AG10803 (cell line): ENCODE measurements at places on chromosomes 7 and 10.

DNA sequence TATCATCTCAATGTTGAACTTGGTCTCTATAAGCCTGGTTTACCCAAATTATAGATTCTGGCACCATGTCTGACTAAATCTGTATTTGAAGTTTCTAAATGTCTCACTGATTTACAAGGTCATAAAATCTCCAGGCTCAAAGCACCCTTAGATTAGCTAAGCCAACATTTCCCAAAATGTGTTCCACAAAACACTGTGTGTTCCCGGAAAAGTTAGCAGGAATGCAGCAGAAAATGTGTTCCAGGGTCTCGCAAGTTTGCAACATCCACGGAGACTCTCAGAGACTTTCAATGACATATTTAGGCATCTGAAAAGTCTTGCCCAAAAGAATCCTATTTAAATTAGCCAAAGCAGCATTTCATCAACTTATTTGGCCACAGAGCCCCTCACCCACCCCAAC, 91.9 kb downstream of the SORBS1 start:
- DNase-seq: no peak

DNA sequence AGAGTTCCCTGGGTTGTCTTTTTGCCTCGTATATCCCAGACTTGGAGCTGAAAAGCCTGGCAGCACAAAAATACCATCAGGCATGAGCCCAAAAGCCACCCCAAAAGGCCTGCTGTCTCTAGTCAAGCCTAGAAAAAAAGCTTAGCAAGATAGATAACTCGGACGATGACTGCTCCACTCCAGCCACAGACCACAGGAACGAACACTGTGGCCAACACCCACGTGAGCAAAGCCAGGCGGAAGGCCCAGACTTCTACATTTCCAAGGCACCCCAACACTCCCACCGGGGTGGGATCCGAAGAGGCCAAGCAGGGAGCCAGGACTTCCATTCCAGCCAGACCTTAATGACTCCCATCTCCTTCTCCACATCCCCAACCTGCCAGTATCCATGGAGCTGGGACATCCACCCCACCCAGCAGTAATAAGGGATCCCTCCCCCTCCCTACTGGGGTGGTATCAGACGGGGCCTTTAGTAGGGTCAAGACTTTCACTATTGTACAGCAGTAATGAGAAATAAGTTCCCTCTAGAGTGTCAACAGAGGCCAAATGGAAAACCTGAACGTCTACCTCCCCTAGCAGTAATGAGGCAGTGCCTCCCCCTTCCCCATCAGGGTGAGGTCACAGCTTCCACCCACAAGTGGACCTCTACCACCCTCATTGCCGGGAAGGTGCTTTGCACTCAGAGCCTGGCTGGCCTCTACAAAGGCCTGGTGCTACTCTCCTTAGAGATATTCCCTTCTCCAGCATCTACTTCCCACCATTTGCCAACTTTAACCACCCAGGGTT, 23.0 kb downstream of the PRLHR start:
- no peak for DNase-seq

- DNase-seq: no peak
Observed at GRCh38 chr7:71343039-71343438, 211.1 kb downstream of the GALNT17 start.

- DNase-seq: no peak
Observed at GRCh38 chr10:113226399-113226798, 276.4 kb downstream of the TCF7L2 start.

DNA sequence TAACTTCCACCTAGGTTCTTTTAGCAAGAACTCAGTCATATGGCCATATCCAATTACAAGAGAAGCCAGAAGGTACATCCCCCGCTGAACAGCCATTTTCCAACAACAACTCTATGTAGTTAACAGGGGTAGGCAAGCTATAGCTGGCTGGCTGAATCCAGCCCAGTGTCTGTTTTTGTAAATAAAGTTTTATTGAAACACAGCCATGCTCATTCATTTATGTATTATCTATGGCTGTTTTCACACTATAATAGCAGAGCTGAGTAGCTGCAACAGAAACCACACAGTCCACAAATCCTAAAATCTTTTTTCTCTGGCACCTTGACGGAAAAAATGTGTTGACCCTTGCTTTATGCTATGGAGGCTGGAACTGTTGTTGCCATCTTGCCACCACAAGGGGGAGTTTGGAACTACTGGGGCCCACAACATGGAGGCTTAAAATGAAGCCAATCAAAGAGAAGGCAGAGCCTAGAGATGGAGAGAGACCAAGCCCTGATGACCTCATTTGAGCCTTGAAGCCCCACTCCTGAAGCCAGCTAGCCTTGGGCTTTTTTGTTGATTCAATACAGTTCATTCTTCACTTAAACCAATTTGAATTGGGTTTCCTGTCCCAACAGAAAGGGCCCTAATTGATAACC, 33.3 kb upstream of the XPNPEP1 start:
- DNase-seq: peak; percentile 38

DNA sequence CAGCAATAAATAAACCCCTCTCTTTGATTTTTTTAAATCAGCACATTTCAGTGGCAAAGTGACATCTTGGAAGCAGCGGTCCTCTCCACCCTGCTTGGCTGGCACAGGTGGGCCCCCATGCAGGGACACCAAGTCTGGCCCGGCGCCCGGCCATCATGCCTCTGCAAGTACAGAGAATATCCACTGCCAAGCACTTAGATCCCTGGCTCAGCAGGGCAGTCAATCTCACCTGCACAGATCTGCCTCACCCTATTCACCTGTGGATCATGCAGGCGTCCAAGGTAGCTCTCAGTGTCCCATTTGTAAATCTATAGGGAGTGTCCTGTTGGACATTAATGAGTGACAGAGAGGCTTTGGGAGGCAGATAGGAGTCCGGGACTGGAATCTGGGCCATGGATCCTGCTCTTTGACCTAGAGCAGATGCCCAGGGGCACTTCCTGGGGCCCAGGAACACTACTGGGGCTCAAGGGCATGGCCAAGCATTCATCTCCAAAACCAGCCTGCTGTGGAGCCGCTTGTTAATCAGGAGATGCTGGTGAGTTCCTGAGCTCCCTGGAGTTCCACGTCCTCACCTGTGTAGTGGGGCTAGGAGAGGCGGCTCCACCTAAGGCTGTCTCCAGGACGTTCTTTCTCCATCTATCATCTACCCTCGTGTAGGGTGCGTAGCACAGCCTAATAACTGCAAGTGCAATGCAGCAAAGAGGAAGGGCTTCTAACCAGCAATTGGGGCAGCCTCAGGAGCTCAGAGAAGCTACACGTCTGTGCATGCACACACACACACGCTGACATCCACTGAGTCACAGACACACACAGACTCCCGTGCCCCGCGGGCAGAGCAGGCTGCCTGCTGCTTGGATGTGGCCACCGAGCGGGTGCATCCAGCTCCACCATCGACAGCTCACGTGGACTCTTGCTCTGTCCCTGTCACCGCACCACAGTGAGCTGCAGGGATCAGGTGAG, 123.6 kb downstream of the OAT start:
- DNase-seq: no peak

DNA sequence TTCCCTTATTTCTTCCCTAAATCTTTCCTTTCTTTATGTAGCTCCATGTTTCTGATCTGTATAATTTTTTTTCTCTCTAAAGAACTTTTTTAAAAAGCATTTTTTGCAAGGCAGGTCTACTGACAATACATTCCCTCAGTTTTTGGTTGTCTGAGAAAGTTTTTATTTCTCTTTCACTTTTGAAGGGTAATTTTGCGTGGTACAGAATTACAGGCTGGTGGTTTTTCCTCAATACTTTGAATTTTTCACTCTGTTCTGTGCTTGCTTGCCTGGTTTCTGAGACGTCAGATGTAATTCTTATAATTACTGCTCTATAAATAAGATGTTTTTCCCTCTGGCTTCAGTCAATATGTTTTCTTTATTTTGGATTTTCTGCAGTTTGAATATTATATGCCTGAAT, 205.4 kb upstream of the VSTM2A start:
- no peak for DNase-seq

DNA sequence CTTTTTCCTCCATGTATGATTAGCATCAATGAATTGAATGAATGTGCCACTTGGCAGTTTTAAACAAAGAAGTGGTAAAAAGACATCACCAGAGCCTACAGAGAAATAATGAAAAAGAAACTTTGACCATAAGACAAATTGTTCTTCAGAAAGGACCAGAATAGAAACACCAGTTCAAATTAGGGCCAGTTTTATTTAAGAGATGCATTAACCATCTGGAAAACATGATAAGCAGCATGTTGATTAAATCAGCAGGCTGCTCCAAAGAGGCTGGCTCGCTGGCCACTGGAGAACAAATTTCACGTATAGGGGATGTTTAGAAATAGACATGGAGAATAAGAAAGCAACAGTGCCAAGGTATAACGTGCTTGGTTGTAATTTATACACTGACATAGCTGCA, 242.3 kb upstream of the AOAH start:
- no peak for DNase-seq

DNA sequence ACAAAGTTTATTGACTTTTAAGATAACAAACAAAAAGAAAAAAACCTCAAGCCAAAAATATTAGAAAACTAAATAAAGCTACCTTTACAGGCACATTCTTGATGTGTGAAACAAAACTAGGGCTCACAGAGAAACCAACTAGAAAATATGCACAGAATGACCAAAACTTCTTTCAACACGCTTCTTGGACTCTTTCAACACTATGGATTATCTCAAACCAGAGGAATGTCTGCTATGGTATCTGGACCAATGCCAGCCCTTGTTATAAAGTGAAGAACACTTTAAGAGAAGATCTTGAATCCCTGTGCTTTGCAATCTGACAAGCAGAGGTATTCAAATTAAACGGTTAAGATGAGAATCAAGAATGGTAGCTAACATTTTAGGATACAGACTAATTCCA, 76.6 kb downstream of the DNAJC1 start:
- peak; percentile 97 for DNase-seq

- DNase-seq: no peak
Observed at GRCh38 chr10:53396876-53397275, 624.3 kb upstream of the MBL2 start.

- DNase-seq: peak; percentile 89
Observed at GRCh38 chr7:112481833-112482670, 1.3 kb downstream of the LSMEM1 start.

GRCh38 chr7:13151978-13152377, 464.5 kb downstream of the ARL4A start:
- no peak for DNase-seq

DNA sequence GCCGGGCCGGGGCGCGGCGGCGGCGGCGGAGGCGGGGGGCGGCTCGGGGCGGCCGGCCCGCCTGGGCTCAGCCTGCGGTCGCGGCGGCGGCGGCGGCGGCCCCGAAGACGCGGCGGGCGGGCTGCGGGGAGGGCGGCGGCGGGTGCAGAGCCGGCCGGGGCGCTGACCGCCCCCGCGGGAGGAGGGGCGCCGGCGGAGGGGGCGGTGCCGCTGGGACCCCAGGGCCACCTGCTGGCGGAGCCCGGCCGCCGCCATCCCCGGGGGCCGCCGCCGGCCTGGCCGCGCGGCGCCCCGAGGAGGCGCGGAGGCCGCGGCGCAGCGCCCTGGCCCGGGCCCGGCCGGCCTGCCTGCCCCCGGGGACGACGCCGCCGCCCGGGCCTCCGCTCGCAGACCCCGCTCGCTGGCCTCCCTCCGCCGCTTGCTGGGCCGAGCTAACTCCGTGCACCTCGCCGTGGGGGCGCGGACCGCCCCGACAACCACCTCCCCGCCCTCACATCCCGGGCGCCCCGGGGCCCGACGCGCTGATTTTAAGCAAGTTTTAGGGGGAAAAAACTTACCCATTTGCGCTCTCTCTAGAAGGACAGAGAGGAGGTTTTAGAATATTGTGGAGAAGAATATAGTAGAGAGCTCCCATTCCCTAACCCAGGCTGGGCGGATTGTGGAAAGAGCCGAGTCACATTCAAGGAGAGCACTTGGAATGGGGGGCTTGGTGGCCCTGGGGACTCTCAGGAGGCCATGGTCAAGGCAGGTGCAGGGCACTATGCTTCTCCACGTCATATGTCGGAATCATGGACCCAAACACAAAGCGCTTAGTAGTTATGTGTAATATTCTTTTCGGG, at the start of gene BEND7:
BEND7 (minus strand) TSS at position 140 of the 839 bp plus-strand sequence. CDS start 481 bp downstream, outside the sequence.
- peak; percentile 12 for DNase-seq

DNA sequence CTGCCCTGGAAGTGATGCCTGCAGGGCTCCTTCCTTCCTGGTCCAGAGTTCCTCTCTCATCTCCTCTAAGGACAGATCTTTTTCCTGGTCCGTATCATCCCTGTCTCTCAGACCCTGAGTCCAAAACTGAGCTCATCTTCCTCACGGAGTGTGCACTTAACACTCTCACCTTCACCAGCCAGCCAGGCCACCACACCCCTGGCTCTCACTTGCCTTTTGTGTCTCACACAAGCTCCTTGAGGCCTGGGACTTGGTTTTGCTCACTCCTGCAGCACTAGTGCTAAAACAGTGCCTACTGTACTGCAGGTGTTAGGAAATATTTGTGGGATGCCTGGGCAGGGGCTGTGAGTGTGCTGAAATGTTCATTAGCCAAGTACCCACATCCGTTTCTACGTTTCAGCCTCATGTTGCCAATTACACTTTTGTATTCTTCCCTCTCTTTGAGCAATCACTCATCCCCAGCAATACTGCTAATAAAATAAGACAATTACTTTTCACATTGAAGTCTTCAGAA, 21.4 kb upstream of the PARP12 start:
- DNase-seq: peak; percentile 9

GRCh38 chr7:95986178-95986764, 213.9 kb downstream of the DYNC1I1 start:
- DNase-seq: no peak

DNA sequence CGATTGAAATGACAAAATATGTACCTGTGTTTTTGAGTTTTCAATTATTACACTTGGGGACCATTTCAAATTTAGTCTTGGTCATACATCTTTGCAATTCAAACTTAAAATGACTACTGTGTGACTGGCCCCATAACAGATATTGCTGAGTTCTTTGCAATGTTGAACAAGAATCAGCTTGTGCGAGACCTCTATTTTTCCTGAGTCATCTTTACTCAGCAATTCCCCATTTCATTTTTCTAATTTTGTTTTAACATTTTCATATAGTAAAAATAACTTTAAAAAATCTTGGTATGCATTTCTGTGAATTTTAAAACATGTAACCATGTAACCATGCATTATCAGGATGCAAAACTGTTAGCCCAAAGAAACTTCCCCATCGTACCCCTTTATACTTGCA, 678.1 kb downstream of the ANKRD7 start:
- DNase-seq: no peak

- no peak for DNase-seq
Observed at GRCh38 chr7:151702961-151703360, 174.0 kb downstream of the PRKAG2 start.

DNA sequence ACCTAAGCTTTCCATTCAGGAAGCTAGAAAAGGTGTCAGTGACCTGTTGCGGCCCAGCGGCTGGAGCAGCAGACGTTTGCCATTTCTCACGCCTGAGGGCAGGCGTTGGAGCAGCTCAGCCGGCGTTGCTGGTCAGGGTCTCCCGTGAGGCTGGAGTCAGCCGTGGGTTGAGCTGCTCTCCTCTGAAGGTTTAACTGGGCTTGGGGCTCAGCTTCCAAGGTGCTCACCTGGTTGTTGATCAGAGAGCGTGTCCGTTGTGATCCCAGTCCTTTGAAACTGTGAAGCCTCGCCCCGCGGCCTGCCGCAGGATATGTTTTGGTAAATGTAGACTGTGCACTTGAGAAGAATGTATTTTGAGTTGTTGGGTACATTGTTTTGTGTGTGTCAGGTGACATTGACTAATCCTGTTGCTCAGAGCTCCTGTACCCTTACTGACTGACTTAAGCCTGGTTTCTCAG, 20.6 kb upstream of the PWWP2B start:
- DNase-seq: no peak

GRCh38 chr7:1242256-1242605, 9.6 kb downstream of the UNCX start:
- DNase-seq: no peak
